HT1080 (cell line): ENCODE measurements at places on chromosomes 4 and X. TPM values are rescaled to one million over a fixed set of nuclear protein-coding genes. Genes with fewer than 3 reads are reported as not detected.

DNA sequence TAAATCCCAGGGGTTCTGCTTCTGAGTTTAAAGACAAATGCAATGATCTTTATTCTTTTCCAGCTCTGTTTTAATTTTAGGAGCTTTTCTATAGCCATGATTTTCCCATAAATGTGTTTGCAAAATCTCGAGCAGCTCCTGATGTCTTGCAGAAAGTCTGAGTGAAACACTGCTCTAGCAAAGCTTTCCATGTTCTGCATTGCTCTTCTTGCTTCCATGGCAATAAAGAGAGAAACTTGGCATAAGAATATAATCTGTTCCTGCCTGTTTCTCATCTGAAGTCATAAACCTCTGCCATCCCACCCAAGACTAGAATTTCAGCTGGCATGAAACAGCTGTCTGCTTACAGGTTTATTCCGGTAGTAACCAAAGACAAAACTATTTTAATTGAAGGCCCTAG lies 254.5 kb downstream of the SPRY1 start:
- DNase-seq: no peak

DNA sequence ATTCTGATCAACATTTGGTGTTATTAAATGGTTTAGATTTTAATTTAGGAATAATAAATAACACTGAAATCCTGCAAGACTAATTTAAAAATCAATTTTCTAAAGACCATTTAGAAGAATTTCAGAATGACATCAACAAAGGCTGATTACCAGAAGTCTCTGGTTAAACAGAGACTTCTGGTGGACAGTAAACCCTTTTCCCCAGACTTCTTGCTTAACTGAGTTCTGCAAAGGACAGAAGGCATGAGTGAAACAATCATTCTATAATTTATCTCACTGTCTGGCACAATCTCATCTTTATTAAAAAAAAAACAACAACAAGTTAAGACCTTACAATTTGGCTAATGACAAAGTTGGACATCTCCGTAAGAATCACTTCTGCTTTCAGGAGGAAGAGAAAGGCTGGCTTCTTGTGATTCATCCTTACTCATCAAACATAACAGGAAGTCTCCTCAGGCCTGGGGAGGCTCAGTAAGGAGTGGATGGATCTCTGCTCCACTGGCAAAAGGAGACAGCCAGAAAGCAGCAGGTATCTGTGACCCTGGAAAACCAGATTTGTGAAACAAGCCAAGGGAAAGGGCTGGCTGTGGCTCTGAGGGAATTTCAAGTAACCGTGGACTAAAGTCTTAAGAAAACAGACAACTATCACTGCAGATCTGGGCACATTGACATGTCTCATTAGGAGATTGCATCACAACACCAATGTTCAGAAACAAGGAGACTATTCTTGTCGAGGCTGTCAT lies 908 bp upstream of the TLR6 start:
- DNase-seq: peak; percentile 94

DNA sequence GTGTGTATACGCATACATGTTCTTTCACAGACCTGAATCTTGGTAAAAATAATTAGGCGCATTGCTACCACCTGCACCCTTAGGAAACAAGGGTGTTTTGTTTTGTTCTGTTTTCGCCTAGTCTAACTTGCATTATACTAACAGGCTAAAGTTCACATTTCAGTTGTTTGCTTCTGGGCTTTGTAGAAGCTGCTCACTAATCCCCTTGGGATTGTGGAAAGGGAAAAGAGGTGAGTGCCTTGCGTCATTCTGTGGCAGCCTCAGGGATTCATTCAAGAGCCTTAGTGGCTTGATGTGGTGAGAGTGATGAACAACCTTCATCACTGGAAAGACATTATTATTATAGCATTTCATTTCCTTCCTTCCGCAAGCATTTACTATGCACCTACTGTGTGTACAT lies 331.1 kb downstream of the ADGRL3 start:
- DNase-seq: no peak

The RHOH gene
- not detected in 2 replicates for total RNA-seq
